Mesenteric fat pad (tissue), 1 donor: ENCODE measurements at places on chromosomes 11 and 22. TPM values are rescaled to one million over a fixed set of nuclear protein-coding genes. Genes with fewer than 3 reads are reported as not detected.

- no peak for DNase-seq
Measured at GRCh38 chr22:35727436-35727835, 9.8 kb downstream of the APOL5 start.

Gene CCDC34
- total RNA-seq, result 6.2 TPM

Gene RAB1B
- total RNA-seq, result 138 TPM

Gene PLAAT3
- 399 TPM for total RNA-seq

DNA sequence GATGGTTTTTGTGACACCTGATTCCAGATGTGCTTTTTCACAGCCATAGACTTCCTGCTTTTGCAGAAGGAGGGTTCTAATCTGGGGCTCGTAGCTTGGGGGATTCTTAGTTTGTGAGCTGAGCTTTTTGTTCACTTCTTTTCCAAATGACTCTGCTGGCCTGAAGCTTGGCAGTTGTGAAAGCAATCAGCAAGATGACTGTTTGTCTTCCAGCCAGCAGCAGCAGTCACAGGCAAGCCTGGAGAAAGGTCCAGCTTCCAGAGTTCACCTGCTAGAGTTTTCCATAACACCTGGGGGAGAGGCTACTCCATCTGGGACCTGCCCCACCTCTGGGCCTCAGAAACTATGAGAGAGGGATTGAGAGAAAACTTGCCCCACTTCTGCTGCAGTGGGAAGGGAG, 4.1 kb downstream of the MARK2 start:
- no peak for DNase-seq

GRCh38 chr11:3626250-3626960, 15.4 kb downstream of the ART5 start:
- no peak for DNase-seq

Gene HOATZ
- not detected for total RNA-seq

DNA sequence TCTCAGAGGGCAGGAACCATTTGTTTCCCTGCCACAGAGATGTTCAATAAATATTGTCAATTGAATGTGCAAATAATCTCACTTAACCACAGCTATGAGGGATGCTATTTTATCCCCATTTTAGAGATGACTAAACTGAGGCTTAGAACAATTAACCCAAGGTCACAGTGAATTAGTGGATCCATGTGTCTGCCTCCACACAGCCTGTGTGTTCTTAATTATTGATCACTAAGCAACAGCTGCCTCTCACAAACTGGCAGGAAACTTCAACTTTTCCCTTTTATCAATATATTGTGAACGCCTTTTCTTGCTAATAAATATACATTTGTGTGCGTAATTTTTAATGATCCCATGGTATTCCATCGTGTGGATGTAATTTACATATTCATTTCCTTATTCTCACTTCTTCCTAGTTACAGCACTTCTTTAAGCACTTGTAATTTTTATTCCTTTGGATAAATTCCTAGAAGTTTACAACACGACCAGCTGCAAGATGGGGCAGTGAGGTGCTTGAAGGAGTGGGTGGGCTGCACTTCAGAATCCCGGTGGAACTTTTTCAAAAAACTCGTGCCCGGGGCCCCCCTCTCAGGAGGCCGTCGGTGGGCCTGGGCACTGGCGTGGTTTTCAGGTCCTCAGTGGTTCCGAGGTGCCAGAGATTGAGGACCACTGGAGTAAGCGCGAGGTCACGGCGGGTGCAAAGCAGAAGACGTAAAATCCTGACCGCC, 915 bp upstream of the SREBF2 start:
- no peak for DNase-seq

Gene STK33
- total RNA-seq, result 1.3 TPM

GRCh38 chr22:40400159-40400558, 29.8 kb downstream of the SGSM3 start:
- no peak for DNase-seq
